ENCODE measurements at places on chromosomes 6 and 20.

- DNase-seq: peak; percentile 2
These were observed 7.7 kb upstream of the SCP2D1 start for GRCh38 chr20:18805881-18806280.

DNA sequence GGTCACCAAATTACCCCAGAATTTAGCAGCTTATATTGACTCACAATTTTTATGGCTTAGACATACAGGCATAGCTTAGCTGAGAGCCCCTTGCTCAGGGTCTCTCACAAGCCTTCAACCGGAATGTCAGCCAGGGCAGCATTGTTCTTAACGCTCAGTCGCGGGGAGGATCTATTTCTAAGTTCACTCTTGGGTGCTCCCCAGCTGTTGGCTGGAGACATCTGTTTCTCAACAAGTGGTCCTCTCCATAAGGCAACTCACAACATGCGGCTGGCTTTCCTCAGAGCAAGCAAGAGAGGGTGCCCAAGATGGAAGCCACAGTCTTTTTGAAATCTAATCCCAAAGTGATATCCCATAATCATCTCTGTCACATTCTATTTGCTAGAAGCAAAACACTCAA, 46.6 kb downstream of the SLX4IP start:
- DNase-seq: no peak

GRCh38 chr20:41078329-41078728, 49.7 kb downstream of the TOP1 start:
- peak; percentile 8 for DNase-seq

DNA sequence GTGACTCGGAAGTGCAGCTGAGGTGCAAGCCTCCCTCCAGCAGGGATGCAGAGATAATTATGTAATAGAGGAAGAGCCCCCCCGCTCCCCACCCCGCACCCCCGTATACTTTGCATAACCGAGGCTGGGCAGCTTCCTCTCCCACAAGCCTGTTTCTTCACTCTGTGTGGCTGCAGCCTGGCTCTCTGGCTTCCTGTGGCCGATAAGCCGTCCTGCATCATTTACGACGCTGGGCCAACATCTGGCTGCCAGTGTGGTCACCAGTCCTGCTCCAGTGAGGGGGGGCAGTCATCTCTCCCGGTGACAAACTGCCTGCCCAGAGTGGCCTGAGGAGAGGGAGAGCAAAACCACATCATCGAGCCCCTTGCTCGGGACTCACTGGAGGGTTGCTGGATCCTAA, 59.2 kb downstream of the RBM38 start:
- DNase-seq: no peak

DNA sequence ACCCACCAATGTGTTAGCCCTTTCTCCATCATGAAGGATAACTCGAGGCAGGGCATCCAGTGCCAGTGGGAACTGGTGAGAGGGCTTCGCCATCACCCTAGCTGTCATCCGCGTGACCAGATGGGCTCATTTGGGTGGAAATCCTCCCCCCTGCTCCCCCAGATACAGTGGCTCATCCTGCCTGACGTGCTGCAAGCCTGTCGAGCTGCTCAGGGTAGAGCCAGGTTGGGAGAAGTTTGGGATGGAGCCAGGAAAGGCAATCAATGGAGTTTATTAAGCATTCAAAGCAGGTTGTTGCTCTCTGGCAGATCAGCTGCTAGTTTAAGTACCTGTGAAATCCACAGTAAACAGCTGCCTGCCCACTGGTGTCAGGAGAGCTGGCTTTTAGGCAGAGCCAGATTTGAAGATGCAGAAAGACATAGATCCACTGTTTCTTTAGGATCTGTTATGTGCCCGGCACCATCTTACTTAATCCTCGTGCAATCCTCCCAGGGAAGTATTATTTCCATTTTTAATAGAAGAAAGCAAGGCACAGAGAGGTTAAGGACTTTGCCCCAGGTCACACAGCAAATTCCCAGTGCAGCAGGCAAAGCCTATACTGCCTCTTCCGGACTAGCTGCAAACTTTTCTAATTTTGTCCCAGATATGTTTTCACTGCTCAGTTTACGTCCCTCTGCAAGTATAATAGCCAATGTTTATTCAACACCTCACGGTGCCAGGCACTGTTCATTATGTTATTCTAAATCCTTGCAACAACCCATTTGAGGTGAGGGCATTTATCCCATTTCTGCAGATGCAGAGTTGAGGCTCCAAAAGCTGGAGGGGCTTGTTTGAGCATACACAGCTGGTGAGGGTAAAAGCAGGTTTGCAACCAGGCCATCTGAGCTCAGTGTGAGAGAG, 54.1 kb upstream of the KCNG1 start:
- DNase-seq: no peak

DNA sequence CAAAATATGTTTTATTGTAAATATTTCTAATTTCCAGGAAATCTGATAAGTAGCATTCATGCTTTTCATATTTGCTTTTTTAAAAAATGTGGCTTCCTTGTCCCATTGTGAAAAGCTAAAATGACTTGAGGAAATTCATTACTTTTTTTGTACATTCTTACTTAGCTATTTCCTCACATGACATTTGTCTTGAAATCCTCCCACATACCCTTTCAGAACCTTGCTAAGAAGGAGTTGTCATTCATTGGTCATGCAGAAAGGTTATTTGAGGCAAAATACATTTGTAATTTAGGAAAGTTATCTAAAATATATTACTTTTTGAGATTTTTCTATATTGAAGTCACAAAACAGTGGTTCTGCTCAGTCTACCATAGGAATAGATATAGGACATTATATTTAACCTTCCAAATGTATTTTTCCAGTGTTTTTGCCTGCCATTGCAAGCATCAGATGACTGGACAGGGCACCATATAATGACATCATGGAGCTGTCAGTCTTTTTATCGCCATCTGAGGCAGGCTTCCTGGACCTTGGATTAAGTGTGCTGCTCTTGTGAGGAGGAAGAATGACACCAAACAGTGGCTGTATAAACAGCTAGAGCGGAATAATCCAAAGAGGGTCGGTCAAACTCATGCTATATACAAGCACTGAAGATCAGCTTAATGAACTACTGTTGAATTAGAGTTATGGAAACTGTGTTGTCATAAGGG, 109.4 kb upstream of the HCRTR2 start:
- DNase-seq: peak; percentile 47

- no peak for DNase-seq
These were observed 4.1 kb downstream of the MTRES1 start for GRCh38 chr6:107032051-107032450.

GRCh38 chr6:42322676-42323075, 105.0 kb upstream of the MRPS10 start:
- no peak for DNase-seq

GRCh38 chr6:33693186-33694105, 18.1 kb downstream of the UQCC2 start:
- no peak for DNase-seq

DNA sequence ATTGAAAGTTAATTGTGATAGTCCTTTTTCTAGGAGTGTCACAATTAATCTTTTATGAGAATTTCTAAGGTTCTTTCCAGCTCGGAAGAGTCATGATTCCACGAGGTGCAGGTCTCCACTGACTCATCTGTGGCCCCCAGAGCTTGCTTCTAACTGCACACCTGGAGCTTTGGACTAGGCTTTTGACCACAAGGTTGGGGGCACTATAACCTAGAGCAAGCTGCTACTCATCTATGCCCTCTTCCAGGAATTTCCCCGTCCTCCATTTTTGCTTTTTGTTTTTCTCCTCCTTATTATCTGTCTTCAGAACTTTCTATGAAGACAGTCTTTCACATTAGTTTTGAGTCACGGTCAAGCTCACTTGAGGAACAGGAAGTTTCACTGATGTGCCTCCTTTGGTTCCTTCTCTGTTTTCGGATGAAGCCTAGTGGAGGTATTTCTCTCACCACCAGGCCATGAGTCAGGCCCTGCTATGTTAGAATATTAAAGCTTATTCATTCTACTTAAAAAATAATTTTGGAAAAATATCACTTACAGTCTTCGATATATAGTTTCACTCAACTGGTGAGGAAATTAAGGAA, 119.2 kb upstream of the INSM1 start:
- DNase-seq: no peak

GRCh38 chr20:17895641-17896171, 72.9 kb downstream of the SNX5 start:
- peak; percentile 28 for DNase-seq

DNA sequence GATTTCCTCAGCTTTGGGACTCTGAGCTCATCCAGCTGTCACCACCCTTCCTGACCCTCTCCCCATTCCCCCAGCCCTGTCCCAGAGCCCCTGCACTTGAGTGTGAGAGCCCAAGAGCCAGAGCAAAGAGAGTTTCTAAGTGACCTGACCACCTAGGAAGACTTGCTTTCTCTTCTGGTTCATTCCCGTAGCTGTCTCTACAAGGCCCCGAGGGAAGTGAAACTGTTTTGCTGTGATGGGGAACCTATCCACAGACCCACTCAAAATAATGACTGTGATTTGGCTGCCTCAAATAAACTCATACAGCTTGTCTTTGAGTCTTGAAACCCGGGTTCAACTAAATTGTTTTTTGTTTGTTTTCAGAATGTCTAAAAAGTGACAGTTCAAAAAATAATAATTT, 74.6 kb upstream of the XRN2 start:
- DNase-seq: no peak

DNA sequence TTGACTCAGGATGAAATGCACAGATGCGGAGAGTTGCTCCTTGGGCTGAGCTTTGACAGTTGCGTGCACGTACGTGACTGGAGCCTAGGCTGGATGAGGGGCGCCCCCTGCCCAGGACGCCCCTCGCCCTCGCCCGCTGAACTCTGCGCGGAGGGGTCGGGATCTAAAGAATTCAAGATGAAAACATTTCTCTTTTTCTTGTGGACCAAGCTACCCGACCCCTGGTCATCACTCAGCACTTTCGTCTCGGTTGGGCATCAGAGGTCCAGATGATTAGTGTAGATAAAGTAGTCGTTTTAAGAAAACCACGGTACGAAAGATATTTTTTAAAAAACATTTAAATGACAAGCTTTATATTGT, 700 bp downstream of the DTD1 start:
- DNase-seq: no peak

DNA sequence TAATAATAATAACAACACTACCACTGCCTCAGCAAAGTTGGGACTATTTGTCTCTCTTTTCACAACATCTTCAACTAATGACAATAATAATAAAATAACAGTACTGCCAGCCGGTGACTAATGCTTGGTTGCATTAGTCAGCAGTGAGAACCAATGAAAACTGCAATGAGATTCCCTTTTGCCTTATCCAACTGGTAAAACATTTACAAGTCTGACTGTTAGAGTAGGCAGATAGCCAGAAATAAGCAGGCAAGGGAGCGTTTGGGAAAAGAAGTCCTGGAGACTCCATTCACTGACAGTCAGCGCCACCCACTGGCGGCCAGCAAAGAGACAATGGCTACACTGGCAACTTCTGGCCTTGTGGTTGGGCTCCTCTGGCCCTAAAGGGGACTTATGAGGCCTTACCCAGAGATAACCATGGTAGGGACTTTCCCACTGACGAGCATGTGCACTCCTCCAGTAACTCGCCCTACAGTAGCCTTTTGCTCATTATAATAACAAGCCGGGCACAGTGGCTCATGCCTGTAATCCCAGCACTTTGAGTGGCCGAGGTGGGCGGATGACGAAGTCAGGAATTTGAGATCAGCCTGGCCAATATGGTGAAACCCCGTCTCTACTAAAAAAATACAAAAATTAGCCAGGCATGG, 3.4 kb upstream of the NSFL1C start:
- peak; percentile 95 for DNase-seq

GRCh38 chr20:53960579-53961272, 109.7 kb downstream of the BCAS1 start:
- peak; percentile 53 for DNase-seq

DNA sequence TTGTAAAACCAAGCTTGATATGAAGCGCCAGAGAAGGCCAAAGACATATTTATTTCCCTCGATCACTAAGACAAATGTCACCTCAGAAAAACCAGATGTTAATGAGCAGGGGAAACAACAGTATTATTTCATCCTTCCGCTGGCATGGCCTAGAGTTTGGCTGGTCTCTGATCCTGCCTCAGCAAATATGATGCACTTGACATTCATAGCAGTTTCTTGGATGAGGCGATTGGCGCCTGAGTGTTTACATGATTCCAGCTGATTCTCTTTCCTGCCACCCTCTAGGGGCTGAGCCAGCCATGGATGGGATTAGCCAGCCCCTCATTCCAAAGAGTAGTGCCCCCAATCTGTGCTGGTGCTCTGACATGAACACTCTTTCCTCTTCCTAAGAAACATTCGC, 67.9 kb downstream of the STMND1 start:
- DNase-seq: no peak

DNA sequence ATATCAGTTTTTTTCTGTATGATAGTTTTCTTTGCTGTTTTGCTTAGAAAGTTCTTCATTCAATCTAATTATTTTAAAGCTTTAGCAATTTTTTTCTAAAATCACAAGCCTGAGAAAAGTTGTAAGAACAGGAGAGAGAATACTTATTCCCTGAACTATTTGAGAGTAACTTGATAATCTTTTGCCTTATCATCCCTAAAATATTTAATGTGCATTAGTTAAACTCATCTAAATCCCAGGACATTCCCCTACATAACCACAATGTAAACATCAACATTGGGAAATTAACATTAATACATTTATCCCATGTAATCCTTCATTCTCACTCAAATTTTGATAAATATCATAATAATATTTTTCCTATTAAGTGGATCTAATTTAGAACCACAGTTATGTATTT, 241.8 kb downstream of the CD109 start:
- DNase-seq: no peak

DNA sequence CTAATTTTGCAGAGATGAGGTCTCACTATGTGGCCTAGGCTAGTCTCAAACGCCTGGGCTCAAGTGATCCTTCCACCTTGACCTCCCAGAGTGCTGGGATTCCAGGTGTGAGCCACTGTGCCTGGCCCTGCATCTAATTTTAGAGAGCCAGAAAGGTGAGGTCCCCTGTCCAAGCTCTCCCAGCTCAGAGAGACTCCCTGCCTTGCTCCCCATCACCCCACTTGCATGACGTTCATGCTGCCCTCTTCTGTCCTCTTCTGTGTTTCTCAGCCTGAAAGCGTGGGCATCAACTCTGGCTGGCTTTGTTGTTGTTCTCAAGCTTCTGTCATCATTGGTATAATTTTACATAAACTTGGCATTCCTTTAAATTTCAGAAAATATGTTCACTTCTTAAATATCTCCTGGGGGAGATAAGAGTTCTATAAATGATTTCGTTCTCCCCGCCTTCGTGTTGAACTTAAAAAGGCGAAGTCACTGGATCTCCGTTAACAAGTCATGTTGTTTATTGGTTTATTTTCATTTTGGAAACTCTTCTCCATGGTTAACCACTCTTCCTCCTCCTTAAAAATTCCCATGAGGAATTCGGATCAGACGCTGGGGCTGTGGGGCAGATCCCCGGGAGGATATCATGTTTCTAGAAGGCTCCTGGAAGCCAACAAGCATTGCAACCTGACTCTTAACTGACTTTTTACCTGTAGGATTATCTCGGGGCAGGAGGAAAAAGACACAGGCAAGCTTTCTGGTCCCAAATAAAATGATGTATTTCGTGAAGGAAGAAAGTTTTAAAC, 13.2 kb upstream of the PARD6B start:
- no peak for DNase-seq

GRCh38 chr6:41625442-41625841, 12.8 kb upstream of the MDFI start:
- DNase-seq: no peak

GRCh38 chr6:1786455-1787453, 177.0 kb downstream of the FOXC1 start:
- no peak for DNase-seq
